Stimulated activated CD4-positive, alpha-beta T cell treated with anti-CD3 and anti-CD28 coated beads, Interleukin-2, amount 100 ng/mL, for 48 hours (primary cell): ENCODE measurements at places on chromosomes 7 and 10.

DNA sequence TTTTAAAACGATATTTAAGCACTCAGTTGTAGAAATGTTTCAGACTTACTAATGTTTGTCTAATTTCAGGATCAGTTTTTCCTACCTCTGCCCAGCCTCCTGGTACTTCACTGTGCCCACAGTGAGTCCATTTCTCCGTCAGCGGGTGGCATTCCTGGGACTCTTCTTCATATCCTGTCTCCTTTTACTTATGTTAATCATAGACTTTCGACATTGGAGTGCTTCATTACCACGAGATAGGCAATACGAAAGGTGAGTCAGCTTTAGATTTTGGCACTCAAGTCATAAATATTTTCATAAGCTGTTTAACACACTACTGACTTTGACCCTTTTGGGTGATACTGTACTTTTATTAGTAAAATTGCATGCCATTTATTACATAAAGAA, 2.1 kb downstream of the ENTPD7 start:
- DNase-seq: no peak

GRCh38 chr7:120060281-120060680, 212.7 kb upstream of the KCND2 start:
- no peak for DNase-seq

DNA sequence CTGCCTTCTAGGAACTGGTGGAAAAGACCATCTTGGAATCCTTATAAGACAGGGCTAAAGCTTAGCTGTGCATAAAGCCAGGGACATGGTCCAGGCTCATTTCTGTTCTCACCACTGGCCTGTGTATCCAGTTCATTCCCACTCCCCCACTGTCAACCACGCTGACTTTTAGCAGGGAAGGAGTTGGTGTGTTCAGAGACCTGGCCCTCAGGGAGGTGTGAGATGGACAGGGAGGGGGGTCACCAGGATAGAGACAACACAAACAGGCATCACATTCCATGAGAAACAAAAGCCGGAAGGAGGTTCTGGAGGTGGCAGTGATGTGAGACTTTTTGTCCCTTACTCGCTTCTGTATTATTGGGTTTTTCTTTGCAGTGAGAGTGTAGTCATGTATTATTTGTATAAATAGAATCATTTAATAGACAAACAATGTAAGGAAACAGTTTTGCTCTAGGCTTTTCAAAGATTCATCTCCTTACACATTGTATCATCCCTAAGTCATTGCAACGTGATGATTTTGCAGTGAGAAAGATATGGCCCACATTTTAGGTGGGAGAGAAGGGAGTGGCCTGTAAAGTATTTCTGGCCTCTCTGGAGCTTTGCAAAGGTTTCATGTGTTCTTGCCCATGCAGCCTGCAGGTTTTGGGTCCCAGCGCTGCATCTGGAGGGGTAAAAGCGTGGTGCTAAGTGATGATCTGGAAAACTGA, 52.0 kb downstream of the EEPD1 start:
- DNase-seq: no peak

GRCh38 chr10:15712883-15713282, 6.8 kb downstream of the ITGA8 start:
- no peak for DNase-seq

GRCh38 chr10:102409604-102410428, 8.8 kb downstream of the PSD start:
- DNase-seq: no peak

DNA sequence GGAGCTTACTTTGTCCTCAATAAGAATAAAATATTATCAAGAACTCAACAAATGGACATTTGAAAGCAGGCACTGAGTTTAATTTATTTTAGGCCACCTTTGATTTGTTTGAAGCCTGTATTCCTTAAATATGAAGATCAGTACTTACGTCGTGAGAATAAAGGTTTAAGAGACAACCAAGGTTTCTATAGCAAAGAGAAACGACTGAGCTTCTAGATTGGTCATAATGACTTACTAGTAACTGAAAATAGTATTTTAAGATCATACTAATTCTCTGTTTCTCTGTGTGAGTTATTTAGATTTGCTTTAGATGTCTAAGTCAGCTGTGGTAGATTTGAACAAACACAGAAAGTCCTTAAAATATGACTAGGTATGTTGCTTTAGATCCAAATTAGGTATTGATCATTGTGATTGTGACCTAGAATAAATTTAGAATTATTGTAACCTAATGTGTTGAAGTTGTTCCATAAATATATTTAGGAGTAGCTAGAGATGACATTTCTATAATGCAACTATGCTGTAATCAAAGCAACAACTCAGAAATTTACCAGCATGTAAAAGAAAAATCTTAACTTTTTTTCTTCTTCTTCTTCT, 2.4 kb upstream of the GLCCI1 start:
- DNase-seq: no peak

GRCh38 chr7:12607134-12607533, 36.6 kb downstream of the SCIN start:
- no peak for DNase-seq
